ENCODE measurements at places on chromosomes 4 and X.
A peak's percentile ranks its signal among the peaks of the same experiment; 100 is the strongest.

DNA sequence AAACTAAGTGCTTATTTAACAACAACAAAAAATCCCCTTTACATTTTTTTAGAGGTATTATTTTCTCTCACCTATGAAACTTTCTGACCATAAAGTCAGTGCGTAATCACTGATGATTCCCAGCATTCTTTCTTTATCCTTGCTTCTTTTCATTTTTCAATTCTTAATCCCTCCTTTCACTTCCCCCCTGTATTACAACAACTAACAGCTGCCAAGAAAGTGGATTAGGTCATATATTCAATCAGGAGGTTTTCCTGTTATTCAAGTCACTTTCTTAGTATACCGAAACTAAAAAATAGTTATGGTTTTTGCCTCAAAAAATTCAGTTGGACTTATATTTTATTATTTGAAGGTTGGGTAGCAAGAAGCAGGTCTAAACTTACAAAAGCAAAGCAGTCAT, 2.1 kb upstream of the STAP1 start:
- DNase-seq: no peak

DNA sequence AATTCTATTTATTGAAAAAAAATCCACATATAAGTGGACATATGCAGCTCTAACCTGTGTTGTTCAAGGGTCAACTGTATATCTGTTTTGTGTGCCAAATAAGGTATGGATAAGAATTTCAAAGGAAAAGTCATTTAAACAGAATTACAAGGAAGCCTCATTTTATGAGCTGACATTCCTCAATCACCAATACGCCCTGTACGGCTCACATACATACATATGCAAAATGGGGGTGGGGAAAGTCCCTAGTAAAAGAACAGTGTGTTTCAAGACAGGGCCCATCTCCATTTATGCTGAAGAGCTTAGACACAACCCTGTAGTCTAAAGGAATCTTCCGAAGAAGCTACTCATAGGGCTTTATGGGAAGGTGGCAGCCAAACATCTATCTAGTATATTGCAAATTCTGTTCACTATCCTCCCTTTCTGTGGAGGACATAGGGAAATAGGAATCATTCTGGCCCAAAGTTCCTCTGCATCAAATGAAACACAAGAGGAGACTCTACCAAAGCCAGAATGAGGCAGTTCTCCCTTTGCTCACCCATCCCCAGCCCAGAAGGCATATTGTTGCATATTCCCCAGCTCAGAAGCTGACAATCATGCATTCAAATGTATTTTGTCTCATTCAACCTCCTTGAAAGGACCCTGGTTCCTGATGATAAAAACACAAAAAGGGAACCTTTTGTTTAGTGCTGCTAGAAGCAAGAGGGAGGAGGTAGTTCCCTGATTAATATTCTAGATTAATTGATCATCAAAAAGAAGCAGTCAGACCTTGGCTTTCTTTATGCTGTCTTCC, 13.7 kb upstream of the ZBTB33 start:
- DNase-seq: no peak

DNA sequence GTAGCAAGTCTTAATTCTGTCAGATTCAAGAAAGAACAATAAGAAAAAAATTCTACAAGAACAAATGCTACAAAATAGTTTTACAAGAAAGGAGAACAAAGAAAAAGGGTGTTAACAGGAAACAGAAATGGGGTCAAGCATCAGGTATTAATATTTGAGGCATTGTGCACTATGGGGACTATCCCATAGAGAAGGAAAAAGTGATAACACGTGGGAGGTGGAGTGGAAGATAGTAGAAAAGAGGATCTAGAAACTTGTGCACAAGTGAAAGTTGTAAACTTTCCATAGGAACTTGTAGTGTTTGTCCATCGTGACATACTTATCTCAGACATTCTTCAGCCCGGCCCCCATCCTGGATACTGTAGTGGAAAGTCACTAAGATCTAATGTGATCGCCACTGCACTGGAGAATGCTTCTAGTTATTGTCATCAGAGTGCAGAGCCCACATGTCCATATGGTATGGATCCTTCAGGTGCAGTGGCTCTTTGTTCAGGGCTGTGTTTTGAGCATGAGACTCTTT, 15.4 kb upstream of the NFXL1 start:
- no peak for DNase-seq

DNA sequence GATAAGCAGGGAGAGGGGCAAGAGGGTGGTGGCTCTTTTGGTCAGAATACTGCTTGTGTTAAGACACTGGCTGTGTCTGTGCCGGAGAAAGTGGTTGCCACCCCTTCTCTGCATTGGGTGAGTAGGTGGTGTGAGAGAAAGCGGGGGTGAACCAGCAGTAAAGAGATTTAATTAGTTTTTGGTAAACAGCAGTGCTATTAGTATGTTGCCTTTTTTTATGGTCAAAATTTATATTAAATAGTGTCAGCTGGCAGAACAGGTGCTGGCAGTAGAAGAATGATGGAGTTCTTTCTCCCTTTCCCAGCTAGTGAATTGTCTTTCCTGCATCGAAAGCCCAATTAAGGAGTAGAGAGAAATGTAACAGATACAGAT, 181.6 kb downstream of the LARP7 start:
- DNase-seq: no peak

- no peak for DNase-seq
These were observed 34.5 kb upstream of the SPRY1 start for GRCh38 chr4:123362103-123362502.

DNA sequence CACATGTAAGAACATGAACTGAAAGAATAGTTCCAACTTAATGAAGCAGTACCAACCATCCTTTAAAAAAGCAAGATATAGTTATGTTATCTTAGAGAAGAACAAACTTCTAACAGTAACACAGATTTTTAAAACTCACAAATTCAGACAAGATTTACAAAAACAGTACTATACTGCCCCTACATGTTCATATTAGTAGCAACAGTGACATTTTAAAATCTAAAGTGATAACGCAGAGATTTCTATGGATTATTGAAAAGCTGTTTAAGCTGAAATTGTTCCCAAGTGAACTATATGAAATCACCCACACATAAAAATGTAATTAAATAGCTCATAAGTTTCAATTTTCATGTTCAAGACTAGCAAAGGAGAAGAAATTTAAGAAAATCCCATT, 166.0 kb downstream of the FBXW7 start:
- peak; percentile 20 for DNase-seq

DNA sequence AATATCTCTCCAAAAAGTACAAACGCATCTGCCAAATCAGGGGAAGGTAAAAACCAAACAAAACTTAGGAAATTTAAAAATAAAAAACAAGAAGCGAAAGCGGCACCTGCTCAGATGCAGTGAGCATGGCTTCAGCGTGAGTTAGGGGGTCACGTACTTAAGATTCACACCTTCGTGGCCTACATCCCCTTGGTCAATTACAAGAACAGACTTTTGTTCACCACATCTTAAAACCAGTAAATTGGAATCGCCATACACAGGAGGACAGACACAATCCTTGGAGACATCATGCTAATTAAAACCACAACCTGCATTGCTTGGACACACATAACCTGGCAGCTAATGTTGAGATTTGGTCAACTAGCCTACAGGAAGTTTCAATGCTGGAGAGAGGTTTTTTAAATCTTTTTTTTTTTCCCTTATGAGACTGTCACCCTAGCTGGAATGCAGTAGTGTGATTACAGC, 12.5 kb upstream of the SEL1L3 start:
- DNase-seq: no peak

DNA sequence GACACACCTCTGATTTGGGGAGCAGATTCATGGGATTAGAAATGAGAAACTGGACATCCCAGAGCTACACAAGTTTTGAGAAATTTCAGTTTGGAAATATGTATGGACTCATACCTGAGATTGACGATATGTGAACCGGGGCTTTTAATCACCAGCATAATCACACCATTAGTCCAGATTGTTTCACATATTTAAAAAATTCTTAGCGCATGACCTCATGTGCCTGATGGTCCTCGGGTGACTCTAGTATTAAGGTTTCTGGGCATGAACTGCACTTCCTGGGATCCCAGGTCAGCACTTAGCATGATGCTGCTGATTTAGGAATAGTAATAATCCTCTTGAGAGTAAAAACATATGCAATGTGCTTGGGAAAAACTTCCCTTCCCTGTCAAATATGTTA, 91.9 kb upstream of the BCOR start:
- DNase-seq: no peak

- no peak for DNase-seq
These were observed 46.5 kb downstream of the PRKX start for GRCh38 chrX:3666975-3667374.

DNA sequence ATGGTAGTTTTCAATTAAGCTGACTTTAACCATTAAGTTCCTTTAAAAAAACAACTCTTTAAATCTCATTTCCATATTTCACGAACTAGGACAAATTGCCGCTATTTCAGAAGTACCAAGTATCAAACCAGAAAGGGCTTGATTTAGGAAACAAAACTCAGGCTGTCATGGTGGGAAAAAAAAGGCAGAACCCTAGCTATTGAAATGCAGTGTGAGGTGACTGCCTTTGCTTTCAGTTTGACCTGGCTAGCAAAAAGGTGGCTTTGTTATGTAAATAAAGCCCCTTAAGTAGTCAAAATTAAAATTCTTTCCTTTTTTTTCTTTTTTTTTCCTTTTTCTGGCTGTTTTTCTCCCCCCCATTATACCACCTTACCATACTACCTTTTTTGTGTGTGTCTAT, 40.6 kb upstream of the CYP2U1 start:
- no peak for DNase-seq

DNA sequence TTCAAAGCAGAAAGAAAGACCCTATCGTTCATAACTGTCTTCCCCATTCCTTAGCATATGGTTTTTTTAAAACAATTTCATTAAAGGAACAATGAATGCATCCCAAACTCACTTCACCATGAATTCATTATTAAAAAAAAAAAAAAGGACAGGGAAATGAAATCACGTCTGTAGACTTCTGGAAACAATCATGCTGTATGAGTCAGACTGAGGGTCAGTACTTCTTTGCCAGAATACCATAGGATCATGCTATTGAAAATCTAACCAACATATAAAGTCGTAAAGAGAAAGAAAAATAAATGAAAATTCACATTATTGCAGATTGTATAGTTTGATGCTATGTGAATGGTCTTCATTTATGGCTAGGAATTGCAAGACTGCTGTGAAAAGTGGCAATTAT, 144.4 kb downstream of the PCDH18 start:
- no peak for DNase-seq

DNA sequence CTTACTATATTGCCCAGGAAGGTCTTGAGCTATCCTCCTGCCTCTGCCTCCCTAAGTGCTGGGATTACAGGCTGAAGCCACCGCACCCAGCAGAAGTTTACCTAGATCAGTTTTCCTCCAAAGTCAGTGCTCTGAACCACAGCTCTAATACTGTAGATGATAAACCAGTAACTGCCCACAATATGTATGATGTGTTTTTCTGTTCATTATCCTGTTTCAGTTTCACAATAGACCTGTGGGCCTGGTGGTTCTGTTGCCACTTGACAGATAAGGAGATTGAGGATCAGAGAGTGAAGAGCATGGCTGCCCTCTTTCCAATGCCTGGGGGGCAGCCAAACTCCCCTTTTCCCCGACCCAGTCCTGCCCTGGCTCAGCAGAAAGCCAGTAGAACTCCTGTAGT, 87.0 kb downstream of the EFNB1 start:
- DNase-seq: no peak

- DNase-seq: peak; percentile 83
These were observed 23.9 kb upstream of the TMSB4X start for GRCh38 chrX:12950851-12951594.

DNA sequence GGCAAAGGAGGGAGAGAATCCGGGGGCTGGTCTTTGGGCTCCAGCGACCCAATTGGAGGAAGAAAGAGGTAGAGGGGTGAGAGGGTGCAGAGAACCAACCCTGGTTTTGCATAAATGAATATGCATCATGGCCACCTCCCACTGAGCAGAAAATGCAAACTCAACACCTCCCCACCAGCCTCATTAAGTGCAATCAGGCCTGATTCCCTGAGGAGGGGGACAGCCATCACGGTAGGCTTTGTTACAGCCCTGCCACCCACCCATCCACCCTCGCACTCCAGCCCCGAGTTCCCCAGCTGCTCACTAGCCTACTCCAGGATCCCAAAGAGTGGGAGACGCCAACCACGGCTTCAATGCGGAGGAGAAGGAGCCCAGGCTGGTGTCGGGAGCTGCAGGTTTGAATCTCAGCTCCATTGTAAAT, 48.3 kb upstream of the MAN2B2 start:
- no peak for DNase-seq

- DNase-seq: no peak
These were observed 117.4 kb upstream of the NUDT10 start for GRCh38 chrX:51215266-51215665.

DNA sequence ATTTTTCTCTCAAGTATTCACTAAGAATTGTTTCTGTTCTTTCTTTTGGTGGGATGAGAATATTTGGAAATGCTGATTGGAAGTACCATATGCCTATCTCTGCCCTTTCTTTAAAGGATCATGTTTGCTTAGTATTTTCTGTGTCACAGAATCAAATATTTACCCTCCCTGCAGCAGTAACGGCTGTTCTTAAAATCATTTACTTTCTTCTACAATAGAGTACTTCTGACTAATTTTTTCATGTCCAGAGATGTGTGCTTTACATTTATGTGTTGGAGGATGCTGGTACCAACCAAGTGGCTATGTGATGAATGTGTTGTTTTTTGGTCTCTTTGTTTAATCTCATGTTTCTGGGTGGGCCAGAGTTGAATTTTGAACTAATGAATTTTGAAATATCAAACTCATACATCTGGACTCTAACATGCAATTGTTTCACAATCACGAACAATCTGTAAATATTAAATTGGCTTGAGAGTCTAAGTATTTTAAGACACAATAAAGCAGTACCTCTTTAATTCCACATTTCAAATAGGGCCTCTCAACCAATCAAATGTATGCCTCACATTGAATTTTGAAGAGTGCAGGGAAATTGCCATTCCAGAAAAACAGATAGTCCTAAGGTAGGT, 59.4 kb upstream of the ARSJ start:
- DNase-seq: no peak

DNA sequence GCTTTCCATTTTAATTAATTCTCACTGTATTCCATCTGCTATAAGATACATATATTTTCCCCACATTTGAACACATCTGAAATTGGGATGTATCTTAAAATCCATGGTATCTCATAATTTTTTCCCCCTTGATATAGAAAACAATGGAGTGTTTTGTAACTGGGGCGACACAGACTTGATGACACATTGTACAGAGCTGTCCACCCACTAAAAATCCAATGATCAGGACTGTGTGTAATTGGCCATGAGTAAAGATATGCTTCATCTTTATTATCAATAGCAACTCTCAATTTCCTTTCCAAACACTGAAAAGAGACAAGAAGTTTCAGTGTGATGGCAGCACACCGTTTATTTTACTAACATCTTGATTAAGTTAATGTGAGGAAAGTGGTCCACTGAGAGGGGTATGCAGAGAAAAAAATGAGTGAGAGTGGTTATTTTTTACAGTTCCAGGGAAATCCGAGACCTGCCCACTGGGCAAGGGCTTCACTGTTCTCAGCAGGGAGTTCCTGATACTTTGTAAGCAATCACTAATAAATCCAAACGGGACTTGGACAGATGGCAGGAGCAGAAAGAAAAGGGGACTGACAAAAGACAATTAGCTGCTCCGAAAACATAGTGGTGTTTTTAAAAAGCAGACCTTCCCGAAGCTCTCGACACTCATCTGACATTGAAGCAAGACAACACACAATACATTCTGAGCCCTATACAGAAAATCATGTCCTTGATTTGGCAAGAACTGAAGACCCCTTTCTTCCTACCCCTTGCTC, 149.4 kb downstream of the TSPAN5 start:
- no peak for DNase-seq

- DNase-seq: no peak
These were observed 56.2 kb downstream of the BRCC3 start for GRCh38 chrX:155127465-155127864.

Data from CD4-positive, alpha-beta T cell treated with Interleukin-17A for 1 hour (primary cell).